ENCODE measurements at places on chromosomes 6 and 20.

GRCh38 chr20:16388731-16389130 lies 184.5 kb downstream of the KIF16B start:
- DNase-seq = no peak

- DNase-seq = no peak
Observed at GRCh38 chr6:89495961-89496535, 63.1 kb downstream of the ANKRD6 start.

DNA sequence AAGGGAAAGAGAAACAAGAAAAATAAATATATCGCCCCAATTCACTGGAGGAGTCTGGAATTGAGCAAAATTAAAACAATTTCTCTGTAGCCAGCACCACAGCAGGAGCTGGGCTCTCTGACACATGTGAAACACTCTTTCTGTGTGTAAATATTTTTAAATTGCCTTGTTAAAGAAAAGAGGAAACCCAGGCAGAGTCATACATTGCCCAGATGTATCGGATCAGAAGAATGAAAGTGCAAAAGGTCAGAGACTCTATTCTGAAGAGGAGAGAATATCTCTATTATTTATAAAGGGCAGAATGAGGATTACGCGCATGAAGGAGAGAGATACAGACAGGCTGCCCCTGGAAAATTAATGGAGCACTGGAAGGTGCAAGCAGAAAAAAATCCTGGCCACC lies 127.0 kb upstream of the MAN1A1 start:
- DNase-seq = no peak

DNA sequence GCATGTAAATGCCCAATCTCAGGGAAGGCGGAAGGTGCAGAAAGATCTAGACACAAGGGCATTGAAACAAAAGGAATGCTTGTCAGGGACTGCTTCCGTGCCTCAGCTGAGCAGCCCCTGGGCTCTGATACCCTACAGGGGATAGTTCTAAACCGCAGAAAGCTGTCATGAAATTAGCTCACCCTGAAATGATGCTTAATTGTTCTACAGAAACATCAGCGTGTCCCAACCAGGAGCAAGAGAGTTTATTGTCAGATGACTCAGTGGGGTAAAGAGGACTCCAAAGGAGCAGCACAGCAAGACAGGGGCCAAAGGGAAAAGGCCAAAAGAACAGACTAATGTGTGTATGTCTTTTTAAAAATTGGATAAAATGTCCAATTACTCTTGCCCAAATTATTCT lies 258.4 kb upstream of the JARID2 start:
- no peak for DNase-seq

- DNase-seq = no peak
Observed at GRCh38 chr6:19895866-19896692, 58.9 kb downstream of the ID4 start.

GRCh38 chr6:835476-836160 lies 142.7 kb upstream of the EXOC2 start:
- DNase-seq = no peak

- peak; percentile 67 for DNase-seq
Observed at GRCh38 chr6:10510592-10511367, 10.4 kb upstream of the GCNT2 start.

DNA sequence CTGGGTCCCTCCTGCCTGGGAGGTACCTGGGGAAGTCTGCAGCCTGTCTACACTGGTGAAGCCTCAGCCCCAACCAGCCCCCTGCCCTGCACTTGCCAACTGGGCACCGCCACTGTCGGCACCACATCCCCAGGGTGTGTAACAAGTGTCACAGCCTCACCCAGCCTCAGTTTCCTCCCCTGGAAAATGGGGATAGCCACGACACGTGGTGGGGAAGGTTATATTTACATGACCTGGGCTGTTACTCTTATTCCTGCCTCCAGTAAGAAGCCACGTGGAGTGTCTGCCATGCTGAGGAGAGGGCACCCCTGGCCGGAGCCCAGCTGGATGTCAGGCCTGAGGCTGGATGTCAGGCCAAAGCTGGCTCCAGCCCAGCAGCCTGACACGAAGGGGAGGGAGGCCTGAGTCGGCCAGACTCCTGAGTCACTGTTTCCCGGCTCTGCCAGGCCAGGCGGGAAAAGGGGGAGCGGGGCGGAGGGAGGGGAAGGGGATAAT lies 44.9 kb downstream of the SNAI1 start:
- no peak for DNase-seq

Measured in large intestine (tissue), 12 donors.